ENCODE measurements at places on chromosomes 2 and 18.

DNA sequence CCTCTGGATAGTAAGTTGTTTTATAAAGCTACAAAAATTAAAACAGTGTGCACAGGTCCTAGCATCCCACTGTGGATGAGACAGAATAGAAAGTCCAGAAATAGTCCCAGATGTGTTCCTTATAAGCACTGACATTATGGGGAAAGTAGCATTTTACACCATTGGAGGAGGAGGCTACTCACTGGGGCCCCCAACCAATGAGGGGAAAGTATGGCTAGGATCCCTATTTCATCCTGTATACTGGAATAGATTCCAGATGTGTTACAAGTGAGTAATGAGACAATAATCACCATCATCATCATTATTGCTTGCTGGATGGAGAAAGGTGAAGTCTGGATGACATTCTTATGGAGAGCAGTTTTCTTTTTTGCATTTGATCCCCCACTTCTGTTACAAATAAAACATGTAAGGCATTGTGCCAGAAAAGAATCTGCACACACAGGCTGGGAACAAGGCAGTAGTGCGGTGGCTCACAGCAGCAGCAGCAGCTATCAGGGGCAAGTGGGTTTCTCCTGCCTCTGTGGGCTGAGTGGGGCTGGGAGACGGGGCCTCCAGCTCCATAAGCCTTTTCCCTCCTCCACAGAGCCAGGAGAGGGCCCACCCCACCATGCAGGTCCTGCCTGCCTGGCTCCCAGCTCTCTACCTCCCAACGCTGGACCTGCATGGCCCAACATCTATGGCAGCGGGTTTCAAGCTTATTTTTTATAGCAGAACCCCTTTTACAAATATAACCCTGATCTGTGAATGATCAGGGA lies 5.0 kb downstream of the ARID5A start:
- DNase-seq: no peak

DNA sequence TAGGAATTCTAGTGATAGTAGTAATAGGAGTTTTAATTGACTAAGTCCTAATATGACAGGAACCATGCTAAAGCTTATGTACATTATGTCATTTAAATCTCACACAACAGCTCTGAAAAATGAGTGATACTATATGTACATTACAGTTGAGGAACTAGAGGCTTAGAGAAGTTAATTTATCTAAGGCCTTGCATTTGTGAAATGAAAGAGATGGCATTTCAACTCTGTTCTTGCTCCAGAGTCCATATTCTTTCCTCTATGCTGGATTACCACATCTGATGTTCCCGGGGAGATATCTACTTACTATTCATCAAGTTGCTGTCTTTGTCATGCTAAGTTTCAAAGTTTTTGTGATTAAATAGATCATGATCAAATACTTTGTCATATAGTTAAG lies 5.7 kb downstream of the AGPS start:
- DNase-seq: no peak

GRCh38 chr2:207514451-207514850 lies 15.3 kb upstream of the CREB1 start:
- DNase-seq: no peak

DNA sequence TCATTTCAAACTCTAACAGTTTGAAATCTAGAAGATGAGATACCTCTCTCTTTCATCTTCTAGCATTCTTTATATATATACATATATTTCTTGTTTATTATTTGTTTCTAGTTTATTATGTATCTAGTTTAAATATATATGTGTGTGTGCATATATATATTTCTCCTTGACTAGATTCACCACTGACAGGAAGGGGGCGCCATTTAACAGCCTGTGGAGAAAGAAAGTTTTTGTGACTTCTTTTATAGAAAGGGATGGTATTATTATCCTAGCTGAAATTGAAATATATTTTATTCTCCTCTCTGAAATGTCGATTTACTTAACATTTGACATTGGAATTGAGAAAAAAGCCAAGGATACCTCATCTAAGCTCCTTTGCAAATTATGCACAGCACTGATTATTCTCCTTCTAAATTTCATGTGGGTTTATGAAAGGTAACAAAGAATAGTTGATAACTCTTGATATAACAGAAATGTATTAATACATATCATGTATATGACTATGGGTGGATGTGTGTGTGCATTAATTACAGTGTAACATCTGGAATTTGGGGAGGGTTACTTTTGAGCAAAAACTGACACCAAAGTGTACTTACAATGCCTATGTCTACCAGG lies 160.7 kb upstream of the NT5C1B start:
- no peak for DNase-seq

DNA sequence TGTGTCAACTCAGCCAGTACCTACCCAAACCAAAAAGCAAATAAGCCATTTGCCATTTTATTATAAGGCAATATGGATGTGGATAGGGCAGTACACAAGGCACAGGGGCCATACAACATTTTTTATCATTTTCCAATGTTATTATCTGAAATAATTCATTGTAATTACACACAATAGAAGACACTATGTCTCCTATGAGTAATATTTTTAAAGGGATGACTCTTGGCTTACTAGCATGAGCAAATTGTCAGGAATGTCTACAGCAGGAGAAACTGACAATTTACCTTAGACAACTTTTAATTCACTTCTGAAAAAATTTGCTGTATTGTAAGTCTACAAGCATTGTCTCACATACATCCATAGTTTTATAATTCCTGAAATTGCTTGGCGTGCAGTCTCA lies 1193.9 kb upstream of the CELF4 start:
- DNase-seq: no peak

DNA sequence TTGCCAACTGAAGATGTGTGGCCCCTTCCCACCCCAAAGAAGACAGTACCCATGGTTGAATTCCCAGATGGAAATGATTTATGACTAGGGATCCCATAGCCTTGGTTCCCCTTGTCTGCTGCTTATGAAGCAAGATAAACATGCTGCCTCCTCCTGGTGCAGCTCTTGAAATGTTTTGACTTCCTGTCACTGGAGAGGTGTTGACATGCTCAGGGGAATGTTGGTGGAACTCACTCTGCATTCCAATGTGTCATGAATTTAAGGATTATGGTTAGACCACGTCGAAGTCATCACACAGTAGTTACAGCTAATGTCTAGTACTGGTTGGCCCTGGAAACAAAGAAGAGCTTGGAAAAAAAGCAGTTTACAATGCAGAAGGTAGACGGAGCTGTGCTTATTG lies 69.0 kb upstream of the FAM110C start:
- DNase-seq: no peak

- DNase-seq: no peak
Measured at GRCh38 chr2:181738074-181738473, 57.8 kb upstream of the NEUROD1 start.

DNA sequence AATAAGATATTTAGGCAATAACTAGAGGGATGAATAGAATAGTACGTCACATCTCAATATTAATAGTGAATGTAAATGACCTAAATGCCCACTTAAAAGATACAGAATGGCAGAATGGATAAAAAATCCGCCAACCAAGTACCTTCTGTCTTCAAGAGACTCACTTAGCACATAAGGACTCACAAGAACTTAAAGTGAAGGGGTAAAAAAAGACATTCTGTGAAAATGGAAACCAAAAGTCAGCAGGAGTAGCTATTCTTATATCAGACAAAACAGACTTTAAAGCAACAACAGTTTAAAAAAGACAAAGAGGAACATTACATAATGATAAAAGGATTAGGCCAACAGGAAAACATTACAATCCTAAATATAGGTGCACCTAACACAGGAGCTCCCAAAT lies 56.7 kb upstream of the DSC1 start:
- no peak for DNase-seq

GRCh38 chr2:42178335-42178734 lies 9.2 kb downstream of the EML4 start:
- no peak for DNase-seq
